ENCODE measurements at places on chromosomes 4 and X.
A peak's percentile ranks its signal among the peaks of the same experiment; 100 is the strongest.

- DNase-seq = no peak
Measured at GRCh38 chrX:69148946-69149345, 16.3 kb downstream of the PJA1 start.

GRCh38 chrX:74216421-74216820 is 87.6 kb upstream of the ZCCHC13 start:
- DNase-seq = no peak

DNA sequence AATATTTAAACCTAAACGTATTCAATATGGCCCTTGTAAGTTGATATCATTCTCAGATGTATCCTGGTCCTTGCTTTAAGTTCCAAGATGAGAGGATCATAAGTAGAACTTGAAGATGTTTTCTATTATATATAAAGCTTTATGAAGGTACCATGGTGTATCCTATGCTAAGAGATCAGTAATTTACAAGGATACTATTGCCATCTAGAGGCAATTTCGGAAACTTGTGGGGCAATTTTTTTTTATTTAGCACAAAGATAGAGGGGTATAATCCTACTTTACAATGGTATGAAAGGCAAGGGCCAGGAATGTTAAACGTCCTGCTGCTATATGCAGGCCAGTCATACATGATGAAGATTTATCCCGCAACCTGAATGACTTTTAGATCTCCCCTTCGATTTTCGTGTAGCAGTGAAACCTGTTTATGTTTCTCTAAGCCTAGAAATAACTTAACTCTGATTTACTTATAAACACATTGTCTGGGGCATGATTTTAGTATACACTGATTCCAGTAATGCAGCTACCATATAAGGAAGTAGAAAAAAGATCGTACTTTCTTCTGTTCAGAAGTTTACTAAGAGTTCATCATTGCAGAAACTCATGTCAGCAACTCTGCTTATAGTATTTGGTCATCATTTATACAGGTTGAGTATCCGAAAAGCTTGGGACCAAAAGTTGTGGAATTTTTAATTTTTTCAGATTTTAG is 2.6 kb downstream of the SLC25A31 start:
- DNase-seq = peak; percentile 9

GRCh38 chr4:41757521-41758156 is 9.1 kb upstream of the PHOX2B start:
- DNase-seq = no peak

DNA sequence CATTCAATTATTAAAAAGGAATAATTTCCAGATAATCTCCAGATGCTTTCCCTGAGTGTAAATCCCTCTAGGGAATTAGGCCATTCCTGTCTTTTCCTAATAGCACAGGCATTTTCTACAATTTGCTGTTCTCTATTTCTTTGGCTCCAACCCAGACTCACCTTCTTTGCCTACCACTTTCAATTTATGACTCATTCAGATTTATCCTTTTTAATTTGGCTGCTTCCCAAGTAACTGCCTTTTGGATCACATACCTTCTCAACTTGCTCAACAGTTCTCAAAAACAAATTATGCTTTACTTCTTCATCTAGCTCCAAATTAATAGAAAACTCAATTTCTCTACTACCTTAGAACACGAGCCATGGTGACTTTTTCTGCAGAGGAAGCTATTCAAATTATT is 1166.3 kb upstream of the PCDH7 start:
- no peak for DNase-seq

GRCh38 chr4:153814789-153815188 is 25.9 kb upstream of the SFRP2 start:
- no peak for DNase-seq

- no peak for DNase-seq
Measured at GRCh38 chrX:116607776-116608175, 145.0 kb upstream of the CT83 start.

DNA sequence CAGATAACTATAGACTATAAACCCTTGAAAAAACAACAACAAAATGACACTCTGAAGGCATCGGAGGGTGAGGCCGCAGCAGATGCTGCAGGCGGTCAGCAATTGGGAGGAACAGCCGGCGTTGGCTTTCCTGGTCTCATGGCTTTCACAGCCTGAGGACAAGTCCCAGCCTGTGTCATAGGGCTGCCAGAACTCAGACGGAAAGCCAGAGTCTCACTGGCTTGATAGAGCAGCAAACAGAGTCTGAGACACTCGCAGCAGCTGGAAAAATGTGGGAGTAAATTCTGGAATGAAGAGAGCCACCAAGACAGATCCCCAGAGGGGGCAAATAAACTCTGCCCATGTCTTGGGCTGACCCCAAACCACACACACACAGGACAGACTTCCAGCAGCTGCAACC is 86.3 kb downstream of the PPP2R2C start:
- DNase-seq = no peak

GRCh38 chr4:88600176-88600838 is 8.0 kb downstream of the HERC3 start:
- DNase-seq = peak; percentile 36
